ENCODE measurements at places on chromosomes 3 and 15.

DNA sequence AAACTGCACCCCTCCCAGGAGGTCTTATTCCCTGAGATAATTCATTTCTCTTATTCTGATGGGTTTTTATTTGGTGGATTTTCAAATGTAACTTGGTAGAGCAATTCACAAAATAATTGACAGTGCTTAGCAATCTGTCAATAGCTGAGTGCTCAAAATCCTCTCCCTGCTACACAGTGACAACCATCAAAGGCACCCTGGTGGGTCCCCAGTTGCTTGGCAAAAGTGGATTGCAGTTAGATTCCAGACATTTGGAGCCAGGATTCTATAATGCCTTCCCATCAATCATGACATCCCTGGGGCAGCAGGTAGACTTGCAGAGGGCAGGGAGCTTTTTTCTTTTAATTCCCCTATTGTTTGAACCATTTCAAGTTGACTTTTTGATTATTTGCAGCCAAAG, 59.0 kb downstream of the FHIT start:
- DNase-seq: no peak

- peak; percentile 2 for DNase-seq
These were observed 232.6 kb downstream of the MEX3B start for GRCh38 chr15:81813215-81813614.

DNA sequence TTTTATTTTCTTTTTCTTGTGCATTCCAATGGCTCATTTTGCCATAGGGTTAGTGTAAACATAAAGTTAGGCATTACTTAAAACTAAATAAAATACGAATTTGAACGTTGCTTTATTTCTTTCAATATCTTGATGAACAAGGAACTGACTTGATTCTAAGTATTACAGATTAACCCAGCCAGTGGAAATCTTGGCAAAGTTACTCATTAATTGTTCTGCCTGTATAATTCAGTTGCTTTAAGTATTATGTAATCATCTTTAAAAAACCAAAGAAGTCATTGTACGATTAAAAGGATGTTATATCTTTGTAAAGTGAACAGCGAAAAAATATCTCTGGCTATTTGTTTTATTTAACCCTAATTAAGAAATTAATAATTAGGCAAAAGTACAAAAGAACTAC, 737.9 kb upstream of the BCHE start:
- DNase-seq: no peak

GRCh38 chr3:14126017-14126886, 1.4 kb downstream of the TMEM43 start:
- DNase-seq: no peak

GRCh38 chr3:176978441-176978840, 218.8 kb downstream of the TBL1XR1 start:
- DNase-seq: no peak

DNA sequence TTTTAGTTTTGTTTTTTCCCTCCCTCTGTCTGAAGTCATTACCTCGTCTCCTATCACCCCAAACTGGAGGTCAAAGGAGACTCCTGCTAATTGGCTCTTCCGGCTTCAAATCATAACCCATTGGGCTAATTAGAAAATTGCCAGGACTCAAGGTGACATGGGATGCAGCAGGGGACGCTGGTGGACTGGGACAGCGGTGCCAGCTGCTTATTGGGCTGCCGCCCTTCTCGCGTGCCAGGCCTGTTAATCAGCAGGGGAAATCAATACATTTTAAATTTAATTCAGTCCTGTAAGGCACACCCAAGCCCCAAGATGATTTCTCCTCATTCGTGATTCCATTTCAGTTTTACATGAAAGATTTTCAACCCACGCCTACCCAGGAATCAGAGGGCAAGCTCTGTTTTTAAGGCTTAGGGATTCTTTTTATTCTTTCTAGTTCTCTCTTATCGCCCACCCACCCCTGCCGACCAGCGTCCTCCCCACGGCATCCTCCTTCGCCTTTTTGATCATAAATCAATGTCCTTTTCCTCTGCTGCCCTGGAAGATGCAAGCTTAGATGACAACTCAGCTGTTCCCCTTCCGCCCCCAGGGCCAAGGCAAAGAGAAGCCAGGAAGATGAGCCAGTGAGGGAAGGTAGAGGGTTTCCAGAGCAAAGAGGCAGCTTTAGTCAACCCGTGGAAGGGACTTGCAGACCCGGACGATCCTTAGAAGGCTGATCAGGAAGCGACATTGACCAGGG, 329.6 kb downstream of the UACA start:
- no peak for DNase-seq

DNA sequence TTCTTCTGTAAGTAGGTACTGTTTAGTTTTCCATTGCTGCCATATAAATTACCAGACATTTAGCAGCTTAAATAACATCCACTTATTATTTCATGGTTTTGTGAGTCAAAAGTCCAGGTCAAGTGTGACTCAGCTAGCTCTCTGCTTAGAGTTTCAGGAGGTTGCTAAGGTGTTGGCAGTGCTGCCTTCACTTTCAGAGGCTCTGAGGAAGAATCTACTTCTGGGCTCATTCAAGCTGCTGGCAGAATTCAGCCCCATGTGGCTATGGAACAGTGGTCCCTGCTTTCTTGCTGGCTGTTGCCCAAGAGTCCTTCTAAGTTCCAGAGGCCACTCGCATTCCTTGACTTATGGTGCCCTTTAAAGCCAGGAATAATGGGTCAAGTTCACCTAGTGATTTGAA, 4.5 kb downstream of the CFAP44 start:
- peak; percentile 85 for DNase-seq

DNA sequence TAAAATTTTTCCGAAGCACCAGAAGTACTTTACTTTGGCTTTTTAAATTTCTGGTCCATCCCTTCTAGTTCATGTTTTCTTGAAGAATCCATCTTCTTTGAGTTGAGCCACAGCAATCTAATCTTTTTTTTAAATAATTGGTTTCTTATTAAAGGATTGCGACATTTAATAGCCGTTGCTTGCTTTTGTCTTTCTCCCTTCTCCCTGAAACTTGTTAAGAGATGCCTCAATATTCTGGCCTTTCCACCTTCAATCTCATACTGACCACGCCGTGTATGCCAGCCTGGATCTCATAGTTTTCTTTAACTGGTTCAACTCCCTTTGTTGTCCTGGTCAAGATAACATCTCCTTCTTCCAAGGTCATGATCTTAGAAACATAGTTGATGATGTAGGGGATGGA, 18.4 kb upstream of the RPLP1 start:
- DNase-seq: no peak

- no peak for DNase-seq
These were observed 23.4 kb downstream of the NRROS start for GRCh38 chr3:196662711-196663571.

- peak; percentile 21 for DNase-seq
These were observed 138.7 kb upstream of the LRTM1 start for GRCh38 chr3:55066551-55067047.

DNA sequence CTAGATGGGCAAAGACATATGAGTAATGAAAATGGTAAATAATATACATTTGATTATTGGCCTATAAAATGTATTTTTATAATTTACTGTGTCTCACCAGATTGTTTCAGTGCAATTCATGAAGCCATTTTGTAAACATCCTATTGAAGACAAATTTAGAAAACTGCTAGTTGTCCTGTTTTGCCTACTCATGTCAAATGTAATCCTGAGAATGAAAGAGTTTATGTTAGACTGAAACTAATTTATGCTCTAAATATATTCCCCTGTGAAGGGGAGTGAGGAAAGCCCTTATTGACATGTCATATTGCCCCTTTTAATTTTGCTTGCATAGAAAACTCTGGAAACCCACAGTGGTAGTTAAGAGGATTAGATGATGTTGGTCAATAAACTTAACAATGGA, 610.0 kb downstream of the NAALADL2 start:
- DNase-seq: no peak

- DNase-seq: no peak
These were observed 22.4 kb downstream of the RLBP1 start for GRCh38 chr15:89198934-89199333.

DNA sequence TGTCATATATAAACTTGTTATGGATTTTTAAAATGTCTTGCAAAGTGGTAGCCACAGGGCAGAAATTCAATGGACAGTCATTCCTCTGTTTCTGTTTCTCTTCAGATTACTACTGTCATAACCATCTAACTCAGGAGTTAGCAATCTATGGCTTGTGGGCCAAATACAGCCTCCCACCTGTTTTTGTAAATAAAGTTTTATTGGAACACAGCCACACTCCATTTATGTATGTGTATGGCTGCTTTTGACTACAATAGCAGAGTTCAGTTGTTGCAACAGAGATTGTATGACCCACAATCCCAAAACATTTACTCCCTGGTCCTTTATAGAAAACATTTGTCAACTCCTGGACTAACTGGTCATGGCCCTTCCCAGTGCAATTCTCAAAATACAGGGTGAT, 20.0 kb downstream of the SLC27A2 start:
- no peak for DNase-seq

DNA sequence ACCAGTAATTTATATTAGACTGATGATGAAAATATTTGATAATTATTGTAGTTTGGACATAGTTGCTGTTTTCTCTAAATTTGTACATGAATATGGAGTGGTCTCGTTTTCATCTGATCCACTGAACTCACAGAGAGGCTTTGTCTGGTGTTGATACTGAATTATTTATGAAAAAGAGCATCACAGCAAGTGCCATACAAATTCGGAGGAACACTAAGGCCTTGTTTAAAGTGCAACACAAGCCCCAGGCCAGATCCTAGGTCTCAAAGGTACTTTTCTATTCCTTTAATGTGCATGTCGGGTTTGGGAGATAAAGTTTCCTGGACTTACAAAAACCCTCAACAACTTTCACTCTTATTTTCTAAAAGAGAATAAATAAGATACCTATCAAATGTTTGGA, 796.8 kb upstream of the EPHA6 start:
- DNase-seq: no peak

DNA sequence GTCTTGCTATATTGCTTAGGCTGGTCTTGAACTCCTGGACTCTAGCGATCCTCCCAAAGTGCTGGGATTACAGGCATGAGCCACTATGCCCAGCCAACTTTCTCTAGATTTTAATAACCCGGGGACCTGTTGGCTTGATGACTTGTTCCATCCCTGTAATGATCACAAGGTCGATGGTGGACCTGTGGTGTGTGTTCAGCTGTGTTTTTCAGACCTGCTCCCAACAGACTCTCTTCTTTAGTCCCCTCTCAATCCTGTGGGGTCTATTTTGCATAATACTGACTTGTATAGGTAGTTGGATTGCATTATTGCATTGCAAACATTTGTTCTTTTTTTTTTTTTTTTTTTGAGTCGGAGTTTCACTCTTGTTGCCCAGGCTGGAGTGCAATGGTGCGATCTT, 1.9 kb downstream of the MAP2K1 start:
- DNase-seq: no peak

- DNase-seq: no peak
These were observed 45.2 kb upstream of the LMCD1 start for GRCh38 chr3:8456412-8456811.

DNA sequence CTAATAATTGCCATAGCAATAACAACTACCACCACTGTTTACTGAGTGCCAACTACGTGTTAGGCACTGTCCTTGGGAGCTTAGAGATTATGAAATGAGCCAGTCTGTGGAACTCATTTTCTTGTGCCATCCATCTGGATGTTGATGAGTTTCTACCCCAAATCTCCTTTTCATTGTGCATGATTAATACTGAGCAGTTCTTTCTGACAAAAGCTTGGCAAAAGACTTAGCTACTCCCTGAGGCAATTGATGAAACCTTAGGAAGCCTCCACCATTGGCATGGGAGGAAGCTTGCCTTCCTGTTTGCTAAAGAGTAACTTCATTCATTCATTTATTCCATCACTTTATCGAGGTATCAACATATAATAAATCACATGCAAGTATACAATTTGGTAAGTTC, 39.8 kb downstream of the PRICKLE2 start:
- no peak for DNase-seq
